ENCODE measurements at places on chromosomes 11 and 22.

GRCh38 chr11:125056931-125057692 is 6.0 kb upstream of the SLC37A2 start:
- DNase-seq: no peak

- no peak for DNase-seq
Measured at GRCh38 chr11:9313648-9314290, 624 bp downstream of the TMEM41B start.

DNA sequence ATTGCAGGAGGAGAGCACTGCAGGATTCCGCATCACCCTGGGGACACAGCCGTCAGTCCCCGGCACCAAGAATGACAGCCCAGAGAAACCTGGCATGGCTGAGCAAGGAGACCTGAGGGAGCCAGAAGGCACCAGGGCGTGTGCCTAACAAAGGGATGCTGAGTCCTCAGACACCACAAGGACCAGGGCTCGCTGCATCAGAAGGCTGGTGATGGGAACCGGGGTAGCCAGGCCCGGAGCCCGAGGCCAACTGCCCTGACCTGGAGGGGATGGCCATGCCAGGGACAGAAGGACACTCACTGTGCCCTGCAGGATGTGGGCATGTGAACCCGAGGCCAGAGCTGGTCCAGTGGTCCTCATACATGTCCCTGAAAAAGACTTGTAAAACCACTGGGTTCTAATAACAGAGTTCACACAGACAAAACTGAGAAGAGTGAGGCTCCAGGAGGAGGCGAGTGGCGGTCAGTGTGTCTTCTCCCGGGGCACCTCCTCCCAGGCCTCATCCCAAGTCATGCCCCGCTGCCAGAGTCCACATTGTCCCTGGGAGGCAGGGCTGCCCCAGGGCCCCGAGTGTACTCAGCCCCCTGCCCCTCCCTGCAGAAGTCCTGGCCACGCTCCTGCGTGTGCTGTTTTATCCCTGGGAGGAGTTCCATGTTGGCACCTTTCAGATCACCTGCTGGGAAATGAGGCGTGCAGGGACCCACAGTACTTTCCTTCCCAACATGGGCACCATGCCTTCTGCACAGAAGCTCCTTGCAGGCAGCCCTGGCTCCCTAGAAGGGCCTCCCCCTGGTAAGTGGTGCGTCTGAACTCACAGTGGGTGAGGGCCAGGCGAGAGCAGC is 42.5 kb downstream of the TBX1 start:
- no peak for DNase-seq

DNA sequence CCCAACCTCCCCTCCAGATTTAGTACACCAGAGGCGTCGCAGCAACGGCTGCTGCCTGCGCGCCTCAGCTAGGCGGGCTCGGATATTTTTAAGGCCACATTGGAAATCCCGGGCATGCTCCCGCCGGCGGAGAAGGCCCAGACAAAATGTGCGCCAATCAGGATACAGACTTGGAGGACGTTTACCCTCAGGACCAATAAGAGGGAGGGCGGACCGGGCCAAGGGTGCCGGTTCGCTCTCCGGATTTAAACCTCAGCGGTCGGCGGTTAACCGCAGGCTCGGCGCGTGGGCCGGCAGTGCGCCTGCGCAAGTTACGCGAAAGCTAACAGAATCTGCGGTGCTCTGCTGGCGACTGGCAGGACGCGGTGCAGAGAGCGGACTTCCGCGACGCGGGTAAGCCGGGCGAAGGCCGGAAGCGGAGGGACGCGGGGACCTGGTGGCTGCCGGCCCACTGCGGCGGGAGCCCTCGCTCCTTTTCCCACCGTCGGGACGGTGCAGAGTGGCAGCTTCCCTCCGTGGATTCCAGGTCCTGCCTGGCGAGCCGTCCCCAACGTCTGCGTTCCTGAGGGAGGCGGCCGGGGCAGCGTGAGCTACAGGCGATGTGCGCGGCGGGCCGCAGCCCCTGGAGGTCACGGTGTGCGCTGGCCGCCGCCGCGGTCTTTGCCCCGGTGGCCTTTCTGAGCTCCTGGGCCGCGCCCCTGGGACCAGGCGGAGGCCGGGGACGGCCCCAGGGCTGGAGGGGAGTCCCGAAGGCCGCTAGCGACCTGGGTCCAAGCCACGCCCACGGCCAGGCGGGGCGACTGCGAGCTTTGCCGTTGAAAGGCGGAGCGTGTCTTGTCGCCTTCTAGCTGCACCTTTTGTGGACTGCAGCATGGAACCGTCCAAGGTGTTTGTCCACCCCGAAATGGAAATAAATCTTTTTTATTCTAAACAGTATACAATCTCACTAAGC is at the start of gene HYLS1:
Gene HYLS1, plus strand, starts transcription at position 296 of the 952 bp plus-strand sequence. CDS start 11,701 bp downstream, outside the sequence.
- DNase-seq: peak; percentile 90

GRCh38 chr11:57482782-57483561 is 22.6 kb downstream of the RTN4RL2 start:
- DNase-seq: no peak

GRCh38 chr11:96506953-96507354 is 117.1 kb downstream of the JRKL start:
- no peak for DNase-seq

DNA sequence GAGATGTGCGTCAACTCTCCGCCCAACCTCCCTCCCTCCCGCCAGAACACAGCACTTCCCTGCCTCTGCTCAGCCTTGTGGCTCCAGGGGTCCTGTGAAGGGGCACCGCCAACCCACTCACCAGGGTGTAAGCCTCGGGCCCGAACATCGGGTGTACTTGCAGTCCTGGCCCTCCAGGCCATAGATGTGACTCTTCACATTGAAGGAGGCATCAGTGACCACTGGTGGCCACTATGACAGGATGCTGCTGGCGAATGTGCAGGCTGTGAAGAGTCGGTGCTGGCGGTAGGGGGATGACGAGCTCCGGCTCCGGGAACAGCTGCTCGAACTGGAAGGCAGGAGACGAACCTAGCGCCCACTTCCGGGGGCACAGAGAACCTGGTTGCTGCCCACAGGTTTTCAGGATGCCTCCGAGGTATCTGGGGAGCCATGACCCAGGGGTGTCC is 97.4 kb downstream of the MED15 start:
- DNase-seq: no peak

DNA sequence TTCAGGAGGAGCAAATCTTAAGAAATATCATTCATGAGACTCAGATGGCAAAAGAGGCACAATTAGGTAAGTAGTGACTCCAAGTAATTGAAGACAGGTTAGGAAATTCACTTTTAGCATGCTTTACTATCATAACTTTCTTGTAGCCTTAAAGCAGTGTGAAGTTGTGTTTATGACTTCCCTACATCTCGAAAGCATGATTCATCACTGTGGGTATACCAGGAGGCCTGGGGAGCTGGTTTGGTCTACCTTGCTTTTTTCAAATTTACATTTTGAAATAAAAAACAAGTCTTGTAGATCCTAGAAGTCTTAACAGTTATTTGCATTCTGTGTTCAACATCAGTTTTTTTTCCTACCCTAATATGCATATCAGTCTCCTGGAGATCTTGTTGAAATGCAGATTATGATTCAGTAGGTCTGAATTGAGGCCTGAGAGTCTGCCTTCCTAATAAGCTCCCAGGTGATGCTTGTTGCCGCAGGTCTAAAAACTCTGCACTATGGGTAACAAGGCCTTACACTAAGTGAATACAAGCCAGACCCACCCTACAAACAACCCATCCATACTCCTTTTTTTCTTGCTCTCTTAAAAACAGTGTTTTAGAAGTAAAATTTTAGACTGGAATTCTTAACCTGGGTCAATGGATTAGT is 41.4 kb downstream of the TTC17 start:
- no peak for DNase-seq

- DNase-seq: no peak
Measured at GRCh38 chr22:48806227-48806781, 1021.4 kb downstream of the BRD1 start.

- no peak for DNase-seq
Measured at GRCh38 chr11:61120706-61121191, 18.5 kb downstream of the CD5 start.

- no peak for DNase-seq
Measured at GRCh38 chr11:120739780-120740179, 228.2 kb downstream of the GRIK4 start.

- DNase-seq: no peak
Measured at GRCh38 chr11:108196901-108197300, 25.5 kb downstream of the NPAT start.

DNA sequence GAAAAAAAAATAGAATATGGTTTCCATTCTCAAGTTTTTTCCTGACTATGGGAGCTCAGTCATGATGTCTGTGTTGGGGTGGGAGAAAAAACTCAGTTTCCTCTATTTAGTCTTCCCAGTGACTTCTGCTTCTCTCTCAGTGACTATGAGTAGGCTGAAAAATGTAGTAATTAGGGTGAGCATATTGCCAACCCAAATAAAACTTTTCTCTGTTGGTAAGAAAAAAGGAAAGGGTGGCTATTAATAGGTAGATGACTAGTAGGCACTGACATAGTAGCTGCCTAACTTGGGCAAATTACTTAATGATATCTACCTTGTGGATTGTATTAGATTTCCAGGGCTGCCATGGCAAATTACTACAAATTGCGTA is 34.2 kb upstream of the BIRC3 start:
- DNase-seq: no peak

- no peak for DNase-seq
Measured at GRCh38 chr11:128334311-128335044, 252.9 kb downstream of the ETS1 start.

DNA sequence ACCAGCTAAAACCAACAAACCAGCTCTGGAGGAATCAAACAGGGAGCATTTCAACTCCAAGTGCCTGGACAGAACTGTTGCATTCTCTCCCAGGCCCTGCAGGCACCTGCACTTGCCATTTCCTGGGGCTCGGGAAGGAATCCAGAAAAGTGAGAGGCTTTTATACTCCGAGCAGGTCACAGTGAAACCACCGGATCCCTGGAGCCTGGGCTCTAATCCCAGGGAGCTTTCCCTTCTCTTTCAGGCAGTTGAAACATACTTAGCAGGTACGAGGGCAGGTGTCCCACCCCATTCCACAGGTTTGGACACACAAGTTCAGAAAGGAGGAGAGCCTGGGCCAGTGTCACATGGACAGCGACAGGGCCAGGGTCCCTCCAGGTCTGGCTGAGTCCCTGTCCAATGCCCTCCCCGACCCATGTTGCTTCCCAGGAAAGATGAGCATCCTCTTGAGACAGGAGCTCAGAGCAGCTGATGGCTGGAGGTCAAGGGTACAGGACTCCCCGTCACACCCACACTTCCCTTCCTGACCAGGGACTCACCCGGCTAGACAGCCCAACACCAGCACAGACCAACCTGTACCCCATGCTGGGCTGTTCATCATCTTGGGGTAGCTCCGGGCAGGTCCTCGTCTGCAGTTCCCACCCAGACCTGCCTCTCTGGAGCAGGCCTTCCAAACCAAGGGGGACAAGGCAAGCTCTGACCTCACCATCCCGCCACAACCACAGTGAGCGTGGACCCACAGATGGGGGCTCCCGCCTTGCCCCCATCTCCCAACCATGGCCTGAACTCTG is 49.9 kb upstream of the CD5 start:
- no peak for DNase-seq

DNA sequence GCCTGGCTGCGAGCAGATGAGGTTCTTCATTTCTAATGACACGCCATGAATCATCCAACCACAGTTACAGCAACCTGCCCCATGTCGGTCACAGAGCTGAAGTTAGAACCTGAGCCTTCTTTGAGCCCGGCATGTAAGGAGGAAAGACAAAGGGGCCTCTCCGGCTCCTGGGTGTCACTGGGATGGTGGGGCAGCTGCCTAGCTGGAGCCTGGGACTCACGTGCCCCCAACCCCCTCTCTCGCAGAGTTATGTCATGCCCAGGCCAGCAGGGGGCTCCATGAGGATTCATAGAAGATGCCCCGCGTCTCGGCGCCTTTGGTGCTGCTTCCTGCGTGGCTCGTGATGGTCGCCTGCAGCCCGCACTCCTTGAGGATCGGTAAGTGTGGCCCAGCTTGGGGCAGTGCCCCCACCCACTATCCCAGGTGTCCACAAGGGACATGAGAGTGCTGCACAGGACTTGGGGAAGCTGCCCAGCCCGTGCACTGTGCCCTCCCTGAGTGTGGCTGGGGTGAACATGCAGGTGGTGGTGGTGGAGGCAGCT is 148.5 kb downstream of the GRIK4 start:
- DNase-seq: no peak

GRCh38 chr11:98545544-98546175 is 475.1 kb upstream of the CNTN5 start:
- no peak for DNase-seq

- DNase-seq: no peak
Measured at GRCh38 chr11:84833488-84834088, 793.6 kb downstream of the DLG2 start.

GRCh38 chr11:66047541-66048365 is 1.2 kb downstream of the GAL3ST3 start:
- DNase-seq: no peak

GRCh38 chr11:44256673-44257291 is 53.2 kb downstream of the ALX4 start:
- no peak for DNase-seq

- DNase-seq: no peak
Measured at GRCh38 chr11:58316142-58316541, 42.7 kb downstream of the OR5B17 start.

- DNase-seq: no peak
Measured at GRCh38 chr11:20457934-20458680, 70.6 kb downstream of the PRMT3 start.

DNA sequence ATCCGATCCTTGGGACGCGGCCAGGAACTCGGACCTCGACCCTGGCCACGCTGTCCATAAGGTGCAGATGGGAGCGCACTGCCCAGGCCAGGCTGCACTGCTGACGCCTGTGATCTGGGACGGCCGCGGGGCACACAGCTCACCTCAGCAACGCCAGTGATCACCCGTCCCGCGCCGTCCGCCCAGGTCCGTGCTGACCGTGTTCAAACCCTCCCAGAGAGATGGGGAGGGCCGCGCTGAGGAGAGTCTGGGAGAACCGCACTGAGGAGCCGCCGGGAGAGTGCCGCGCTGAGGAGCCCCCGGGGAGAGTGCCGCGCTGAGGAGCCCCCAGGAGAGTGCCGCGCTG is 636 bp downstream of the KCNQ1OT1 start:
- DNase-seq: no peak

DNA sequence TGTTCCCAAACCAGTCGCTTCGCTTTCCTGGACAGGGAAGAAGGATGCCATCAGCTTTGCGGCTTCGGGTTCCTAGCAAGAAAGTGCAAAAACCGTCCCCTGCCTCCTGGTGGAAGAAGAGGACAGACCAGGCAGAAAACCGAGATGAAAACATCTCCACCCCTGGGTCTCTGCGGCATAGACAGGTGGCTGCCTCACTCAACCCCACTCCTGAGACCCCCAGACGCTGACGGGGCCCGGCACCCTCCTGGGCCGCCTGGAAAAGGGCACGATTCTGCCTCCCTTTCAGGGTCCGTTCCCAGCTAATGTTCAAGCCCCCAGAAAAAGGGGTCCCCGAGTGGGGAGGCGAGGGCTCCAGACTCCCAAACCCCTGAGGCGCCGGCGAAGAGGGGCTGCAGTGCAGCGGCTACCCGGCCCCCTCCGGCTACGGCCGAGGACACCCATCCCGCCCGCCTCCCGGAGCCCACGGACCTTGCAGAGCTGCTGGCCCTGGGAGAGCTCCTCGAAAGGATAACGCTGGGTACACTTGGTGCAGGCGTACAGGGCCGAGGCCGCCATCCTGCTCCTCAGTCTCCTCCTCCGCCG is 569 bp downstream of the FAM76B start:
- peak; percentile 0 for DNase-seq

GRCh38 chr11:90465553-90465952 is 242.7 kb upstream of the CHORDC1 start:
- DNase-seq: no peak
